Left ventricle myocardium inferior (tissue), 1 donor: ENCODE measurements at places on chromosomes 5 and 9. TPM values are rescaled to one million over a fixed set of nuclear protein-coding genes. Genes with fewer than 3 reads are reported as not detected.
A peak's percentile ranks its signal among the peaks of the same experiment; 100 is the strongest.

The TXNDC8 gene
- total RNA-seq = not detected

The MEGF10 gene
- 0.47 TPM for total RNA-seq

The PLEKHG4B gene
- total RNA-seq = not detected

The DMRT3 gene
- total RNA-seq = not detected

The TLE4 gene
- 10.3 TPM for total RNA-seq

The MOB3B gene
- 2.1 TPM for total RNA-seq

The SREK1 gene
- 33.5 TPM for total RNA-seq

The FYB1 gene
- total RNA-seq = 4.9 TPM

The DCTN4 gene
- total RNA-seq = 43.1 TPM

- DNase-seq = no peak
Measured at GRCh38 chr5:157606046-157606445, 30.5 kb upstream of the ADAM19 start.

- no peak for DNase-seq
Measured at GRCh38 chr5:8333485-8333884, 464.5 kb downstream of the MTRR start.

GRCh38 chr9:127168756-127169574, 46.5 kb upstream of the ANGPTL2 start:
- no peak for DNase-seq

GRCh38 chr5:42366051-42366450, 57.2 kb upstream of the GHR start:
- DNase-seq = no peak

GRCh38 chr9:20170122-20170521, 381.3 kb upstream of the SLC24A2 start:
- DNase-seq = no peak

DNA sequence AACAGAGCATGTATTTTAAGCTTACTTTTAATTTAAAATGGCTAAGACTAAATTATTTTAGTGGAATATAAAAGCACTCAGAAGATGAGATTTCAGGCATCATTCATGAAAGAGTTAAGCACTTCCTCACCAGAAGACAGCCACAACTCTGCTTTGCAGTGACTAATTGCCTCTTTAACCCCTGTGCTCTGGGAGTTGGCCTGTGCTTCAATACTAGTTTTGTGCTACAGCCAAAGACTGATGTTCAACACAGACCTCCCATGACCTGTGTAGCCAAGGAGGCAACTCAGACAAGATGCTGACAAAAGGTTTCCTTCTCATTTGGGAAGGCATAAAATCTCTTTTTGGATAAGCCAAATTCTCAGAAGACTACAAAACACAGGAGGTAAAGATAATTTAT, 353.5 kb downstream of the FBXL17 start:
- DNase-seq = no peak

- DNase-seq = peak; percentile 95
Measured at GRCh38 chr5:172795318-172795977, 24.5 kb upstream of the DUSP1 start.

DNA sequence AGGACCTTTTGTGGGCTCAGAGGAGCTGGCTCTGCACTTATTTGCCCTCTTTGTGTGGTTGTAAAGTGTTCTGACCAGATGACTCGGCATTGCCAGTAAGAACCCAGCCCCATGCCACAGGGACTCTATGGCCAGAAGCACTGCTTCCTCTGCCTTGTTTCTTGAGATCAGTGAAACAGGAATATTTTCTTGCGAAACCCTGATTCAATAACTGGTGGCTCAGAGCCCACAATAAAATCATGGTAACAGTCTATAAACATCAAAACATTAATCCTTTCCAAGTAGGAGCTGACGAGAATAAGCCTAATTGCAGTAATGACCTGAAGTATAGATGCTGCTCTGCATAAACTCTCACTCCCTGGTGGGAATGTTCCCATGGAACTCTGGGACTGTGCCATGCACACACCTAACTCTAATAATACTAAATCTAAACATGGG, 344.3 kb downstream of the ZNF608 start:
- DNase-seq = no peak

DNA sequence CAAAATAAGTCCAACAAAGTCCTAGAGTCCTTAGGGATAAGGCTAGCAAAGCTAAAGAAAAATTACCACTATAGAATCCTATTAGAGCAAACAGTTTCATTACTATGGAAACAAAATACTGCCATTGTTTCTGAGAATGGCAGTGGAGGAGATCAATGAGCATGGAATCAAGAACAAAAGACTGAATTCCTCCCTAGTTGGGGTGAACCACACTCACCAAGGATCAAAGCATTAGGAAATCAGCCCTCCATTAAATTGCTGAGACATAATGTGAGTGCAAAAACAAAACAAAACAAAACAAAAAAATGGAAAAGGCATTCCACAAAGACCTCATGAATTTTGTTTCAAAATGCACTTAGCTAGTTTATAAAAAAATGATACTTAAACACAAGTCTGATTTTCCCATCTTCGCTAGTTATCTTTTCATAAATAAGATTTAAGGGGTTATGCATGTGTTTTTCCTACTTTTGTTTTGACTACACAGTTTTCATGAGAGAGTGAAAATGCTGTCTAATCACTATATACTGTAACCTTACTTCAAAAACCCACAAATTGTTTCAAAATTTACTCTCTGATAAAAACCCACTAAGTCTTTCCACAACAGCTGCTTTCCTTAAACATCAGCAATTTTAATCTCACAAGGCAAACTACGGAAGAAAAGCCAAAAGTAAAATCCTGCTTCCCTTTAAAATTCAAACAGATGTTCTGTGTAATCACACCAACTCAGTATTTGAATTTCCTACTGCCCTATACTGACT, 9.7 kb downstream of the SERINC5 start:
- DNase-seq = no peak

DNA sequence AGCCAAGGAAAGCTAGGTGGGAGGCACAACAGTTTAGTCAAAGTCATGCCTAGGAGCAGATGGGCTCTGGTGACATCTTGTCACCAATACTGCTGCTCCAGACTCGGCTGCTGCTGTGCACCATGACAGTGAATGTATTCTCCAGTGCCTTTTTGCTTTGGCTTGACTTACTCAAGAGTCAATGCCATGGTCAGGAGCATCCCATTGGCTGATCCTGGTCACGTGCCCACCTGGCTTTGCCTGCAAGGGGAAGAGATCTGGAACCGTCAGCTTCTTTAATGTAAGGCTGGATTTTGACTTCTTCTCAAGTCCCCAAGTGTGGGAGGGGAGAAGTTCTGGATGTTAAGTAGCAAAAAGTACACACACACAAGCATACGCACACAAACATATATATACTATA, 19.9 kb upstream of the MUSK start:
- no peak for DNase-seq

GRCh38 chr5:57332361-57332760, 150.2 kb downstream of the ACTBL2 start:
- no peak for DNase-seq

GRCh38 chr5:158590746-158591300, 508.9 kb downstream of the EBF1 start:
- no peak for DNase-seq

DNA sequence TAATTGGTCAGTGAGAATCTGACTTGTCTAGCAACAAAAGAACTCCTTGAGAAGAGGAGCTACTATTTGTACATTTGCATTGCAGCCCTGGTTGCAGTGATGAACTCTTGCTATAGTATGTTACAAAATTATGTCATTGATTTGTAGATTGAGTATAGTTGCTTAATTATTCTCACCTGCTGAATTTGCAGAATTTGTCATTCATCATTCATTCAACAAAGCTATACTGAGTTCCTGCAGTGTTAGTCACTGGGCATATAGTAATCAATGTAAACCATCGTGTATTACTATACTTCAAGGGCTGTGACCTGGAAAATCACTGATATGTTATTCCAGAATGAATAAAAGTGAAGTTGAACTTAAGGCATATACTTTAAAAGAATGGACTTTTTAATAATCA, 50.1 kb downstream of the SLC1A3 start:
- no peak for DNase-seq
